ENCODE measurements at places on chromosomes 5 and 9. TPM values are rescaled to one million over a fixed set of nuclear protein-coding genes. Genes with fewer than 3 reads are reported as not detected.

PROB1 gene
- total RNA-seq = 5.9 TPM

DNA sequence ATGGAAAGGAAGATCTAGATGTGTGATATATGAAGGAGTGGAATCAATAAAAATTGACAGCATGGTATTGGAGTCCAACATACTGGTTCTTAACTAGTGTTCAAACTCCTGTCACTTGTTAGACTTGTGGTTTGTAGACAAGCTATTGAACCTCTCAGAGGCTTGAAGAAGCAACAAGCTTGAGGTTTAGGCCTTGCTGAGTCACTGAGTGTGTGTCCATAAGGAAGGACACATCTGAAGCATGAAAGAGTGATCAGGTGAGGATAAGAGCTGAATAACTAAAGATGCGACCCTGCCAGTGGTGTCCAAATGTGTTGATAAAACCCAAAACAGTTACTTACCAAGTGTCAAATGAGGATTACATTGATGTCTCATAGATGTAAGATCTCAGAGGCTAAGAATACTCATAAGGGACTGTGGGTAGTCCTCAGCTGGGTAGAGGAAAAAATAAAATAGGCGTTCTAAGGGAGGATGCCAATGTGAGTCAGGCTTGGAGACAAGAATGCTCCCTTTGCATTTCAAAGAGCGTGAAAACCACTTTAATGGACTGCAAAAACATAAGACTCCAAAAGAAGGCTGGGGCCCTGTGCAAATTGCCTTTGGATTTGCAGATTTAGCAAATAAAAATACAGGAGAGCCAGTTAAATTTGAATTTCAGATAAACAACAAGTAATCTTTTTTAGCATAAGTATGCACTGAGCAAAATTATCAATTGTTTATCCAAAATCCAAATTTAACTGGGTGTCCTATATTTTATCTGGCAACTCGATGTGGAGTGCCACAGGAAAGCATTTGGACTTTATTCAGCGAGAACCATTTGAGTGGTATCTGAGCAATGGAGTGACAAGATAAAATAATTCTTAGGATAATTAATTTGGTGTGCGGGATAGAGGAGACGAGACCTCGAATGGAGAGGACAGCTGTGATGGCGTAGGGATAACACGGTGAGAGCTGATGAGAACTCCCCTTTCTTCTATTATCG lies 757.3 kb upstream of the WWC1 start:
- no peak for DNase-seq

GRCh38 chr5:118990582-118990981 lies 2.2 kb upstream of the DTWD2 start:
- DNase-seq = no peak

DNA sequence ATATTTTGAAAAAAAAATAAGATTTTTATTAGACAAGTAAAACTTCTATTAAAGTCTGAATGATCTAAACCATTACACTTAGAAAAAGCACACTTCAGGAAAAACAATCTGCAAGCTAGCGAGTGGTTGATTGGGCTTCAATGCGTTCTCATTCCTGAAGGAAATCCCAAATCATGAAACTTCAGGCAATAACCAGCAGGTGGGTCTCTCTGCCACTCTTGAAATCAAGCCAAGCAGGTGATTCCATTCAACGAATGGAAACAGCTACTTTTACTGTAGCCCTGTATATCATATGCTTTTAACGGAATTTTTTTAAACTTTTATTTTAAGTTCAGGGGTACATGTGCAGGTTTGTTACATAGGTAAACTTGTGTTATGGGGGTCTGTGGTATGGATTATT lies 234.5 kb upstream of the TRPM3 start:
- DNase-seq = no peak

DNA sequence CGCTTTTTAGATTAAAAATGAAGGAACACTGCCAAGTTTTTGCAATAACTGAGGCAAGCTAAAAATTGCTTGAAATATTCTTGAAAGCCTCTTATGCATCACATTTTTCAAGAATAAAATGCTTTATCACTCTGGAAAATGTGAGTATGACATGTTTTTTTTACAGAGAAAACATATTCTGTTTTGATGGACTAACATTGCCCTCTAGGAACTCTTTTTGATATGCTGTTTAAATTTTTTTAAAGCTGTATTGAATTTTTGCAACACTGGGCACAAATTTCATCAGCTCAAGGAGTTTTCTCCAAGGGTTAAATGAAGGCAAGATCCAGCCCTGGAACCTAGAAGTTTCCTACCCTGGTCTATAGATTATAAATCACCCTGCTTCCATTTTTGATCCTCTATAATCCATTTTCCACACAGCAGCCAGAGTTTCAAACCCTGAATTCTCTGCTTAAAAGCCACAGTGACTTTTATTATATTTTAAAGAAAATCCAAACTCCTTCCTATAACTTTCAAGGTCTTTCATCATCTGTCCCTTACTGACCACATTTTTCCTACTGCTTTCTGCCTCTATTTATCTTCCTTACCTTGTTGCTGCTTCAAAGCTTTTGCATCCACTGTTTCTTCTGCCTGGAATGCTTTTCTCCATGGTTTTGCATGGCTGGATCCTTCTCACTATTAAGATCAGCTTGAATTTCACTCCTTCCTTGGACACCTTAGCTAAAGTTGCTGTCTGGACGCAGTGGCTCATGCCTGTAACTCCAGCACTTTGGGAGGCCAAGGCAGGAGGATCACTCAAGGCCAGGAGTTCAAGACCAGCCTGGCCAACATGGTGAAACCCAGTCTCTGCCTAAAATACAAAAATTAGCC lies 60.9 kb downstream of the IL31RA start:
- no peak for DNase-seq

GRCh38 chr9:112447283-112447761 lies 39.3 kb upstream of the KIAA1958 start:
- DNase-seq = no peak

TEK gene
- not detected for total RNA-seq

RNF44 gene
- total RNA-seq = 164 TPM

DNA sequence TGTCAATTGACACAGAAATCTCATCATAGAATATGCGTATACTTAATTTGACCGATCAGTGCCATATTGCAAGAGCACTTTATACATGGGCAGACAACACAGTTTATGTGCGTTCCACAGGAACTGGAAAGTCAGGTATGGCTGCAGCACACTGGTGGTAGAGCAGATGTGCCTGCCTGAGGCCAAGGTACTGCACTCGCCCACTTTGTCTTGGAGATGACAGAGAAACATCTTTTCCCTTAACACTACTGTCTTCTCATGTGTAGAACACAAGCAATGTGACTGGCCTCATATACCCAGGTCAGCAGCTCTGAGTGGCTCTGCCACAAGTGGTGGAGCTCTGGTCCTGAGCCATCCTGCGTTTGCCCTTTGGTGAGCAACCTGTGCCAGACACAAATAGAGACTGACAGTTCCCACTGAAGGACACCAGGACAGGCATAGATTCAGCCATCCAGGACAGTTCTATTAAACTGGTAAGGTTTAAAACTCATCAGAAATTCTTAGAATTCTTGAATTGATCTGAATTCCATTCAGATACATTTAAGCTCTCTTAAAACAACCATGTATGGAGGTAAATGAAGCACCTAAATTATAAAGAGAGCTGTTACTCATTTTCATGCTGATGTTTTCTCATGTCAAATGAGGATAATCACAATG lies 21.0 kb upstream of the PPP2CA start:
- no peak for DNase-seq

GRCh38 chr5:171989276-171989675 lies 17.2 kb downstream of the FBXW11 start:
- no peak for DNase-seq

DNA sequence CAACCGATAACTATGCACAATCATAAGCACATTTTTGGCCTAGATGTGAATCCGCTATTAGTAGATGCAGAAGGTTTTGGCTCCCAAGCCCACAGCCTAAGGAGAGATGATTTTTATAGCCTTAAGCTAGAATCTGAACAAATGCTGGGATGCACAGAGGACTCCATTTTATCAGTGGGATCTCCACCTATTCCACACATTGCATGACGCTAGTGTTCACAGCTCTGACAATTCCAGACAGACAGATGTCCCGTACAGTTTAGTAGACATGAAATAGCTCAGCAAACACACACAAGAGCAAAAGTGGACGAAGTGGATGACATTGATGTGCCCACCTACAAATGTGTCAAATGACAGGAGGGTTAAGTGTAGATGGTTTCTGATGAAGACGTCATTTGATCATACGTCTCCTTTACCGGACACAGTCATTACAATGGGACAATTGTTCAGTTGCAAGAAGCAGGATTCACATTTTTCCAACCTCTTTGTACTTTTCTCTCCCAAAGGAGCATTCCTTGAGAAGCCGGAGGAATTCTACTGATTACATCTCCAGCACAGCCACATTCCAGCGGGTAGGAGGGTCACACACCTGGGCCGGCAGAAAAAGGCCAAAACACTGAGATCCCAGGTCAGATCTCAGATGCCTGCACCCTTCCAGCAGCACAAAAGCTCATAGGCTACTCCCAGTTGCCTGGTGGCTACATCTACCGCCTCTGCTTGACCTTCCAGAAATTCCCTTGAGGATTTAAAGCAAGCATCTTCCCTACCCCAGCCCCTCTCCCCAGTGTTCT lies 202.4 kb downstream of the SLIT3 start:
- no peak for DNase-seq

DNA sequence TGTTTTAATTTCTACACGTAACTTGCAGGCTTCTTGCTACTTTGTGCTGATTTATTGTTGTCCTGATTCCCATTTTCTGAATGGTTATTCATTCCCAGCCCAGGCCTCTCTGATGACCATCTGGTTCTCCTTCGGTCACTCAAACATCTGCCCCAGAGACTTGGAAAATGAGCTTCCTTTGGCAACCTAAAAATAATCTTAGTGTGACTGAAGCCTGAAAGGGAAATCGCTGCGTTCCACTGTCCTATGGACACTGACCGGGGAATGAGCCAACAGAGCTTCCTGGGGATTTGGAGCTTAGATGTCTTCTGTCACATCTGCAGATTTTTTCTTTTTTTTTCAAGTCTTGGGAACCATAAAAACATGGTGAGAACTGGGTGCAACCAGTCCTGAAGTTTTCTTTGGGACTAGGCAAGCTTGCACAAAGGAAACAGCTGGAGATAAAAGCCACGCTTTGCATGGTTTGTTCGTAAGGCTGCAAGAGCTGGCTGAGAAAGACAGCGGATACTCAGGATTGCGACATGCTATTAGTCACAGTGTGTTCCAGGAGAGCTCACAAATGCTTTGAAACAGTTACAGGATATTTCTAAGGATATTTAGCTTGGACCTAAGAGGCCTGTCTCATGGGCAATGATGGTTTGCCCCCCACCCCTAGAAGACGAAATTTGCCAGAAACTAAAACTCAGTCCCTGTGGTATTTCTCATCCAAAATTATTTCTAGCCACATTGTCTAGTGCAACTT lies 146.2 kb downstream of the GOLPH3 start:
- no peak for DNase-seq

DNA sequence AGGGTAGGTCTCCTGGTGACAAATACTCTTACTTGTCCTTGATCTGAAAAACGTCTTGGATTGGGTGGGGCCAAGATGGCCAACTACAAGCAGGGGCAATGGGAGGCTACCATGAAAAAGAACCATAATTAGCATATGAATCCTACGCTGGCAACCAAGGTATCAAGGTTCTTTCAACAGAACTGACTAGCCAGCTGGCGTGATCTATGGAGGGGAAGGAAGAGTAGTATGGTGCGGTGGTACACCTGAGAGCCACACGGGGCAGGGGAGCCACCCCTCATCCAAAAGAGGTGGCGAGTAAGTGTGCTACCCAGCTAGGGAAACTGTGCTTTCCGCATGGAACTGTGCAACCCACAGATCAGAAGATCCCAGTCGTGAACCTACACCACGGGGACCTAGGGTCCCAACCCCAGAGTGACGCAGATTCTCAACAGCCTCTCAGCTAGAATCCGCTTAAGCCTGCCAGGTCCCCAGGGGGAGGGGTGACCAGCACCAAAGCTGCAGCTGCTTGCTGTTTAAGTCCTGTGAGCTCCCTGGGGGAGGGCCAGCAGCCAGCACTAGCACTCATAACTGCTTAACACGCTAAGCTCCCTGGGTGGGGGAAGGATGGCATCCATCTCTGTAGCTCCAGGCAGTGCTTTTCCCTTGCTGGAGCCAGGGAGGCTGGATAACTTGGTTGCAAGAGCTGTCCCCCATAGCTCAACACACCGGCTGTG lies 334.8 kb downstream of the FBXL17 start:
- DNase-seq = no peak

HACD4 gene
- not detected for total RNA-seq

PCDHA4 gene
- not detected for total RNA-seq

DNA sequence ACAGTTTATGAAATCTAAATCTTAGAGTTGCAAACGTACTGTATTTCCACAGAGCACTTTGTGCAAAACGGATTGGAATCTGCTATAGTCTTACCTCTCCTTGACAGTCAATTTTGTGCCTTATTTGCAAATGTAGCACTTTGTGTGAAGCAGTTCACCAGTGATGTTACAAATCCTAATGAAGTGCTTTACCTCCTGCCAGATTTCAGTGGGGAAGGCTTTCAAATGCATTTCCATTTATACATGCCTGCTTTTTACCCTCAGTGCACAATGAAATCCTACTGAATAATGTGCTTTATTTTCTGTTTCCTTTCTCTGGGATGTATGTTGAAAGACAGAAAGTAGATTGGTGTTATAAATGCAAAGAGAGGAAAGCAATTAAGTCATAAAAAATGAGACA lies 2141.6 kb upstream of the C9orf72 start:
- no peak for DNase-seq

SLU7 gene
- 46.2 TPM for total RNA-seq

DNA sequence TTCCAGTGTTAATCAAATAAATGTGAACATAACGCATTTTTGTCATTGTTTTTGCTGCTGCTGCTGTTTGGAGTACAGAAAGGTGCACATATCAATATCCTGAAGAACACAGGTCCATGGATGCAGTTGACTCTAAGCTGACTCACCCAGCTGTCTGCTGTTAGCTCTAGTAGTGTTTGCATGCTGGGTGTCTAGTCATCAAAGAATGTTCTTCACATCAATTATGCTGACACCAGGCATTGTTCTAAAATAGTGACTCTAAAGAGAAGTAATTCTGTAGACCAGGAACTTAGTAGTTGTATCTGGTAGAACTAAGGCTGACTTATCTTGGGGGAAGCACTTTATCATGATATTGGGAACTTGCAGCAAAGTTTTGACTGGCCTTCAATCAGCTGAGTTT lies 55.7 kb upstream of the DPYSL3 start:
- no peak for DNase-seq

DNA sequence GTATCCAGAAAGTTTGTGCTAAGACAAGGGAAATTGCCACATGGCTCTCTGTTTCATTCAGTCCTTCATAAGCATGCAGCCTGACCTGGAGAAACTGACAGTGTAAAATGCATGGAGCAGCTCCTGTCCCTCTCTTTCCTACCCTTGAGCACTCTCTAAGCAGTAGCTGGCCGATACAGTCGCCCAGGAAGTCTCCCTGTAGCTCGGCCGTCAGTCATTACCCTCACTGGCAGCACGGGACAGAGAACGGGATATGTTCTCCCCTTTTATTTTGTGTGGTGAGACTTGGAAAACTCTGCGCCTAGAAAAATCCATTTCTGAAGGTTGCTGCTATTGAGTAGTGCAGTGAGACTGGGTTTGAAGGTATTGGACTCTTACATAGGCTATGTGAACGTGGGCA lies 56.8 kb upstream of the KCNMB1 start:
- DNase-seq = no peak

GRCh38 chr5:96655085-96655484 lies 7.1 kb upstream of the CAST start:
- no peak for DNase-seq

GRCh38 chr5:66742083-66742895 lies 146.1 kb downstream of the MAST4 start:
- peak; percentile 21 for DNase-seq

NKD2 gene
- total RNA-seq = 0.22 TPM

PIK3R1 gene
- 43.4 TPM for total RNA-seq
